ENCODE measurements at places on chromosomes 2 and 18.
A peak's percentile ranks its signal among the peaks of the same experiment; 100 is the strongest.

GRCh38 chr2:26639685-26640243 is 1.4 kb downstream of the CIB4 start:
- no peak for DNase-seq

GRCh38 chr2:83784947-83785346 is 674.1 kb downstream of the SUCLG1 start:
- DNase-seq: no peak

- DNase-seq: no peak
Measured at GRCh38 chr2:175187378-175187777, 5.9 kb upstream of the ATP5MC3 start.

DNA sequence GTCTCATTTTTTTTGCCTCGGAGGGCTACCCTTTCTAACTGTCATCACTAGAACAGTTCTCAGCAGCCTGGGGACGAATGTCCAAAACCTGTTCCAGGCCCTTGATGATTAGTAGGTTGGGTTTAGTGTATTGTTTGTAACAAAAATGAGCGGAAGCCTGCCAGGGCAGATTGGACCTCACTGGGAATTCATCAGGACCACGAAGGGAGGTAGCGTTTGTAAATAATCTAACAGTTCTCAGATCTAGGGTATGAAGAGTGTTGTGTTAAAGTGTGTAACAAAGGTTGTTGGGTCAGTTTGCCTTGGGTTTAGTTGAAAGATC is 799 bp downstream of the CEP68 start:
- no peak for DNase-seq

- no peak for DNase-seq
Measured at GRCh38 chr2:26054598-26055348, 20.9 kb downstream of the RAB10 start.

DNA sequence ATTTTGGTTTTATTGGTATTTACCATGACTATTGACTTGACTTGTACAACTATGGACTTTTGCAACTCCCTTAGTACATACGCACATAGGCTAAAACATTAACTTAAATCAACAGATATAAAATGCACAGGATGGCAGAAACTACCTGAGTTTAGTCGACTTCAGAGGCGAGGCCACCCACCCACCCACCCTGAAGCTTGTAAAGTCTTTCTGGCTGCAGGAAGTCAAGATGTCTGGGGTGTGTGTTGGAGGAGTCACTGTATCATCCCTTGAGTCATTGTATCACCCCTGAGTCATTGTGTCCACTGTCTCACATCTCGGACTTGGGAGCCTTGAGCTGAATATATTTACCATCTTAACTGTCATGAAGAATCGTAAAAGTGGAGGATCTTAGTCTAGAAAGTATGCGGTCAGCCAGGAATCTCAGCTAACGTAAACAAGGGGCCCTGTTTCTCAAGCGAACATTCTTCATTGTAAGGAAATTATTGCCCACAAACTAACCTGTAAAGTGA is 140.0 kb upstream of the ST6GAL2 start:
- DNase-seq: no peak

DNA sequence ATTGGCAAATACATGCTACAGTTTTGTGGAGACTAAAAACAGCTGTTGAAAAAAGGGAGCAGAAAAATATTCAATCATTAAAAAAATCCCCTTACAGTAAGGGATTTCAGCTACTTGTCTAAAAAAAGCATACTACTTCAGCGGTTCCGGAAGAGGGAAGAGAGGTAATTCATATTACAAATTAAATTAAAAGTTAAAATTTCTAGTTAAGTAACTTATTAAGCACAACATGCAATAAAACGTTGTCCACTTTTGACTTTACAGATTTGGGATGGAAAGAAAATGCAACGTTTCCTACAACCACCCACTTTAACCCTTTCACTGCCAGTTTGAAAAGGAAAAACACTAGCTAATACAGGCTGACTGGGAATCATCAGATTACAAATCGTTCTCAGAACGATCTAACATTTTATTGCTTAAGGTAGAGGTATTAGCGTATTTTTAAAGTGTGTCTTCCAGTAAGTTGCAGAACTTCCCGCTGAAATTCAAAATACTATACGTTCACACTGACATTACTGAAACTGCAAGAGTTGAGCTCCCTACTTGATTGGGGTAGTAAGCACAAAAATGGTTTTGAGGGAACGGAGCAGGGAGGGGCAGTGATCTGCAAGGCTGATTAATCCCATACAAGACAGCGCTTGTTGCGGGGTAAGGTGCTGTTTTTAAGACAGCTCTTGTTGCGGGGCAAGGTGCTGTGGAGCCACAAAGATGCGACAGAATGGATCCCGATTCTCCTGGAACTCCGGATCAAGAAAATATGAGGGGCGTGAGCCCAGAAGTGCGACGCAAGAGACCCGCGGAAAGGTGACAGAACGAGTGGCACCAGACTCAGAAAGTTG is 743 bp downstream of the HADHA start:
- no peak for DNase-seq

GRCh38 chr2:232275670-232276069 is 102.9 kb upstream of the ALPP start:
- peak; percentile 34 for DNase-seq

GRCh38 chr2:120740765-120741524 is 5.3 kb downstream of the GLI2 start:
- DNase-seq: no peak

GRCh38 chr2:156017341-156017885 is 315.1 kb downstream of the NR4A2 start:
- peak; percentile 37 for DNase-seq

DNA sequence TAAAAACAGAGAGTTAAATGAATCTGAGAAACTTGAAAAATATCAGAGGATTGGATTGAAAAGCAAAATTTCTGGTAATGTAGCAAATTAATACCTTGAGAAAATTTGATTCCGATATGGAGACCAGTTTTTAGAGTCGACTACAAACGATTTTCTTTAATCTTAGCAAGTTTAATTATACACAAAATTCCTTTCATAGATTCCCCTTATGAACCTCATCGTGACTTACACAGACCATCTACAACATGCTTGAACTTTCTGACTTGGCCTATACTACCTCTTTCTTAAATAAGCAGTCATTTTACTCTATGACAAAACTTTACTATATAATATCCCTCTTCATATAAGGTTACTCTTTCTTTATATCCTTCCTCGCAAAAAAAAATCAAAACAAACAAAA is 769.6 kb upstream of the CRIM1 start:
- no peak for DNase-seq

DNA sequence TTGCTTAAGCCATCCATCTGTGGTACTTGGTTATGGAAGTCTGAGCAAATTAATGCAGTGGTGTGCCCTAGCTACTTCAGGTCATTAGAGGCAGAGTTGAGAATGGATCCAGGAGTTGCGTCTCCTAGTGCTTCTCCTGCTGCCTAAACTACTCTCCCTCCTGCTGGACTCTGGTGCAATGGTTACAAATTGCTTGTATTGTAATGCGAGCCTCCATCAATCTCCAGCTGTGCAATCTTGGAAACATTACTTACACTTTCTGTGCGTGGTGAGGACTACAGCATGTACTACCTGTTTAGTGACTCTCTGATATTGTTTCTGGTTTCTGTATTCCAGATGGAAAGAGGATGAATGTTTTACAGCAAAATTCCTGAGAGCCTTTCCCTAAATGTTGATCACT is 119.0 kb upstream of the CYRIA start:
- no peak for DNase-seq

- no peak for DNase-seq
Measured at GRCh38 chr2:211591426-211591825, 947.2 kb downstream of the ERBB4 start.

- no peak for DNase-seq
Measured at GRCh38 chr2:145677371-145677770, 1157.5 kb upstream of the ZEB2 start.

GRCh38 chr2:102736110-102736409 is 25.8 kb upstream of the TMEM182 start:
- DNase-seq: no peak

GRCh38 chr2:216316743-216317142 is 55.5 kb downstream of the MARCHF4 start:
- no peak for DNase-seq

DNA sequence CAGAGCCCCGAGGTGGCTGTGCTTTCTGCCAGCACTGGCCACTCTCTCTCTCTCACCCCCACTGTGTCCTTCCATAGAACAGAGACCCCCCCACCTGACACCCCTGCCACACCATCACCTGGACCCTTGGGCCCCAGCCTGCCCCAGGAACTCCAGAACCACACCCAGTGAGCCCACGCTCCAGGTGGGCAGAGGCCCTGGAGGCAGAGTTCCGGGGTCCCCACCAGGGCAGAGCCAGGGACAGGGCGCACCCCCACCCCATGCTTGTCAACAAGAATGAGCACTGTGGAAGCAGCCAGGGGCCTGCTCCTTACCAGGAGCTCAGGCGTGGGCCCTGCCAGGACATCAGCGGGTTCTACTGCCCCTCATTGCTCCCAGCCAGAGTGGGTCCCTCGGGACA is 14.6 kb downstream of the PASK start:
- no peak for DNase-seq

DNA sequence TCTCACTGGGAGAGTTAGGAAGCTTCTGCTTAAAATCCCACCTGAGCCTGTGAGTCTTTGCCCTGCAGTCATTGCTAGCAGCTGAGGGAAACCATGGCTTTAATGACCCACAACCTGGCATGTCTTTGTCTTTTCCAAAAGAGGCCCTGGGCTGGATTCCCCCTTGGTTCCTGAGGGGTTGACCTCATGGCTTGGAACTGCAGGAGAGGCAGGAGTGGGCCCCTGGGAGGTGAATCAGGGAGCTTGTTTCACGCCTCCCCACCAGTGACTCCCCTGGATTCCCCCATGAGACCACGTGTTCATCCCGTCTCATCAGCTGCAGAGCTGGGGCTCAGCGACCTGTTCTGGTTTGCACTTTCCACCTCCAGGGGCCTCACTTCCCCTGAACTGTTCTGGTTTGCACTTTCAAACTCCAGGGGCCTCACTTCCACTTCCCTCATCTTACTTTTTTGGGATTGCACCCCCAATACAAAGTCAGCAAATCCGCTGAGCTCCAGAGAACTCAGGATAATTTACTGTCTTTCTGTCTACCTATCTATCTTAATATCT is 58.5 kb upstream of the TMEM18 start:
- no peak for DNase-seq

DNA sequence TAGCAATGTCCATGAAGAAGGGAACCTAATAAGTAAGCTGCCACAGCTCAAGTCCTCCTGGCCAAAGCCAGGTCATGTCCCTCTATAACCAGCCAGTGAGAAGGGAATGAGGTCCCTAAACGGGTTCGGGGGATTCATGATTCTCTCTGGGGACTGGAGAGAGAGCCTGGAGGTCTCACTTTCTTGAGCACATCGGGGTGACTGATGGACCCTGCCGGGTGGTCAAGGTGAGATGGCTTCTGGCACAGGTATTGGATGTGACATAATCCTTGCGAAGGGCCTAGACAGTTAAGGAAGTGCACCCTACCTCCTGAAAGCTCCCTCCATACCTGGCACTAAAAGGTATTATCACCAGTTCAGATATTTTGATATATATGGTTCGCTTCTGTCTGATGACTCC is 45.7 kb downstream of the HRH4 start:
- DNase-seq: no peak

DNA sequence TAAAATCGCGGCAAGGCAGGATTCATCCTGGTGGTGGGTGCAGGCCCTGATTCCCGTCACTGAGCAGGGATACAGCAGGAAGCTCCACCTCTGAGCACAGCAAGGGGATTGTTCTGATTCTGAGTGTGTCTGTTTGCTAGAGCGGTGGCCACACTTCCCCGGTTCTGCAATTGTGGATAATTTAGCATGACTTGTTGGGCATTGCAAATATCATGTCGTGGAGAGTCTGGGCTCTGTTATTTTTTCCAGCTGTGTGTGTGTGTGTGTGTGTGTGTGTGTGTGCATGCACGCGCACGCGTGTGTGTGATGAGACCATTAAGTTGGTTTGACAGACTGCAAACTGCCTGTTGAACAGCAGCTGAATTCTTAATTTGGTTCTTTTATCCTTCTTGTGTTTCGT is 4.1 kb upstream of the TMEM18 start:
- DNase-seq: no peak

- DNase-seq: no peak
Measured at GRCh38 chr2:53040536-53041229, 726.9 kb upstream of the CHAC2 start.

DNA sequence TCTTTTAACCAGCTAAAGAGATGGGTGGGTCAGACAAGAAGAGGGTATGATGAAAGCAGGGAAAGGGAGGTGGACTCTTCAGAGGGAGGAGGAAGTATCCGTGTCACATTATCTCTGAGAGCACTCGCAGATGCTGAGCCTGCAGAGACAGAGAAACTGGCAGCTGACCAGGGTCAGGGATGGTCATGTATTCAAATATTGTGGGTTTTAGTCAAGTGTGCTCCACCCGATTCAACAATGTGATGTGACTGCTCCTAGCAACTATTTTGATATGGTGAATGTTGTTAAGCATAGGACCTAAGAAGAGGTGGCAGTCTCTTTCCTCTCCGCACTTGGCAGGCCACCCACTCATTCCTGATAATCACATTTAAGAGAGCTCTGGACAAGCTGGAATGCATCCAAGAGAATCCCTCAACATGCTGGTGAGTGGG is 1.3 kb upstream of the CLIP4 start:
- DNase-seq: no peak

DNA sequence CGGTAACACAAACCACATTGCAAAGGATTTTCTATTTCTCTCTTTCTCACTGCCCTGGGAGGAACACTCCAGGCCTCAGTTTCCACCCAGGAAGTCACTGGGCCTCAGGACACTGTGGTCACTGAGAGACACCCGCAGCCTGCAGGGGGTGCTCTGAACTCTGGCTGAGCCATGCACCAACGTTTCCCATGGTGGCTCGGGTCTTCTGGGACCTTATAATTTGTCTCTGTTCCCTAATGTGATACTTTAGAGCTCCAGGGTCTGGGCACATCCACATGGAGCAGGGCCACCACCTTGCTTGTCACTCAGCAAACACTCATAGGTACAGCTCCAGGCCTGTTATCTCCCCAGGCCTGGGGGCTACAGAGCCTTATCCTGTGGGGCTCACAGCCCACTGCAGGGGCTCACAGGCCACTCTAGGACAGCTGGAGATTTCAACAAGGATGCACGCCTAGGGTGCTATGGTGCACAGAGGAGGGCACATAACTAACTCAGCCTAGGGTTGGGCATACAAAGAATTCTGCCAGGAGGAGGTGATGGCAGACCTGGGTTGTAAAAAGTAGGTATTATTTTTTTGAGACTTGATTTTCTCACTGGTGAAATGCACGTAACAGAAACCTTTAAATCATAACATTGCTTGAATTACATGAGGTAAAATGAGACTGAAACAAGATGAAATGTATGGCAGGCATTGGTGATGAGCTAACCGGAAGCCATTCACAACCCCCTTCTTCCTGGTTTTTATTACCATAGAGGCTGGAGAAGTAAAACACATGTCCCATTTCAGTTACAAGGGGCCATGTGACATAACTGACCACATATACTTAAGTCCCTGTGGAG is 3.0 kb upstream of the HS1BP3 start:
- no peak for DNase-seq

- no peak for DNase-seq
Measured at GRCh38 chr2:205727174-205727573, 44.9 kb downstream of the NRP2 start.

DNA sequence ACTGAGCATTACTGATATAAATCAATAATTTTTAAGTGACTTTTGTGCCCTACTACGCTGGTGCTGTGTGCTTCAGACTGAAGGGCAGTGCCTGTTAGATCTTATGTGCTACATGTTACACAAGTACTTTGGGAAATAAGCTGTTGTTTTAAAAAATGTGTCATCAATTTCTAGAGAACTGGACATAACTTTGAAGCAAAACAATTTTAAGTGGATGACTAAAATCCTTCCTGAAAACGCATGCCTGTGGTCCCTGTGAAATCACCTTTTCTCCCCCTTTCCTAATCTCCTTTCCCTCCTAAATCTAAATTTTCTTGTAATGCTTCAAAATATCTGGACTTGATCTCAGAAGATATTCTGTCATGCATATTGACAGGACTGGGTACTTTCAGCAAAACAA is 7.1 kb upstream of the IL1RL1 start:
- DNase-seq: no peak
